ENCODE measurements at places on chromosomes 2 and 18.

DNA sequence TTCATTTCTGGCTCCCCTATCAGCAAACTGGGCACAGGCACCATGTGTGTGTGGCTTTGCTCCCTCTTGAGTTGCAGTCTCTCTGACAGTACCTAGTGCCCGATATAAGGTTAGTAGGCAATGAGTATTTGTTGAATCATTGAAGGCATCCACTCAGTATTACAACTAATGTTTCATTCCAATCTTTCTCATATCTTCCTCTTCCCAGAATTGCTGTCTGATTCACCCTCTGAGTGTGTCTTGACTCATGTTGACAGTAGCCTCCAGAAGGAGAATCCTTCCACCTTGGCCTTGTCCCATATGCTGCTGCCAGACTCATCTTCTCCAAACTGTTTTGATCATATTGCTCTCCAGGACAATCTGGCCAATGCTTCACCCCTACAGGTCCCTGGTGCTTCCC, 202.5 kb downstream of the LRRTM1 start:
- DNase-seq: no peak

DNA sequence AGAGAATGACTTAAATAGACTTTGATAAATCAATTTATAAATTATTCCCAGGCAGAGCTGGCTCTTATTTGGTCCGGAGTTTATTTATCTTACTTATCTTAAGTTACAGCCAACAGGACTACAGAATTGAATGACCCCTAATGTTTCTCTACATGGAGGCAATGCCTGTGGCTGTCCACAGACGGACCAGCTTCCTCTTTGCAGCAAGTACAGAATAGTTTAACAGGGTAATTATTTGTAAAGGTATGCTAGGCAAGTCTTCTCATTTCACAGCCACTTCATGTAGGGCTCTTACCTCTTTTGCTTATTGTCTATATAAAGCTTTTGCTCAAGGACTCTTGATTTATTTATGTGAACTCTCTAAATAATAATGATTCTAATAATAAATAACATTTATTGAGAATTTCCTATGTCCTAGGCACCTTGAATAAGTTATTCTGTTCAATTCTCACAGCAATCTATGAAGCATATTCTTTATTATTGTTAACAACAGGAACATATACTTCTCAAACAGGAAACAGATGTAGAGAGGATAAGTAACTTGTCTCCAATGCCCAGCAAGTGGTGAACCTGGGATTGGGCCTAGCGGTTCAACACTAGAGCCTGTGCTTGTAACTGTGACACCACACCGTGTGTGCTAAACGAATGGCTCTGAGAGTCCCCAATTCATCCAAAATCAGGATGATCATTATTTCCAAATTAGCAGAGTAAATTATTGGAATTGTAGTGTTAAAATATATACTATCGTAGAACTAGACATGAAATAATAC, 58.8 kb upstream of the NXPH2 start:
- no peak for DNase-seq

- no peak for DNase-seq
Measured at GRCh38 chr2:16135913-16136310, 195.6 kb downstream of the MYCN start.

DNA sequence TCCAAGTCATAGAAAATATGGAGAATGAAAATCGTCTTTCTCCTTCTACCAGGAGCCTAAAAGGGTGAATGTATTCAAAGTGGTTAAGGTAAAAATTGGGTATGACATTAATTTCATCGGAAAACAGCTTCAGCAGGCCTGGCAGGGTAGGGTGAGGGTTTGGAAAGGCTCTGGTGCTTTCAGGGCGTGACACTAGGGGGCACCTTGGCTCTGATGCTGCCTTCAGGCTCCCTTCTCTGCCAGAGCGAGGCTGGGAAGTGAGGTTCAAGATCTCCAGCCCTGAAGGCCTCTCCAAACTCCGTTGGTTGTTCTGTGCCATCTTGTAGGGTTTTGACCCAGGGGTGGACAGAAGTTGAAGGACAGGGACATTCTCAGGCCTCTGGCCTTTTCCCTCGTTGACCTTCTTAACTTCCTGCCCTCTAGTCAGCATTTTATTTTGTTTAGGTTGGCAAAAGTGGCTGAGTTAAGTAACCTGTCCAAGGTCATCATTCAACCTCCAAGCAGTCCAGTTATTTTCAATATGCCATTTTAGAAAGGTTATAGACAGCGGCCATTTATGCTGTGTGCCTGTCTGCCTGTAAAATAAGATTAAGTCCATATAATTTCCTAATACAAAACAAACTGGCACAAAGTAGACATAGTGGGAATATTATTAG, 40.3 kb downstream of the EML6 start:
- no peak for DNase-seq

- DNase-seq: no peak
Measured at GRCh38 chr2:195721042-195721441, 64.0 kb downstream of the SLC39A10 start.

DNA sequence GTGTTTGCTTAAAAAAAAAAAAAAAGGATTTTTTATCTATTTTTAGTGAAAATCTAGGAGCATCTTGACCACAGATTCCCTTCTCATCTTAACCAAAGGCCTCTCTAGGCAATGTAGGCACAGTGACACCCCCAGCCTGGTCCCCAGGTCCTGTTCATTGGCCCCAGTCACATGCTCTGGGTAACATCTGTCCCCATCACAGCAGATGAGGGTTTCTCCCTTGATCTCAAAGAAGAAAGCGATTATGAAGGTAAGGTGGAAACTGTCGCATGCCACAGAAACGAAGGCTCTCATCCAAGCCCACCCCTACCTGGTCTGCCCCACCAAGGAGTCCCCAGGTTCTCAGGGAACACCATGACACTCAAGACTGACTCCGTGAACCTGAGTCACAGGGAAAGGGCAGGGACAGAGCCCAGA, 4.7 kb downstream of the HS6ST1 start:
- no peak for DNase-seq

DNA sequence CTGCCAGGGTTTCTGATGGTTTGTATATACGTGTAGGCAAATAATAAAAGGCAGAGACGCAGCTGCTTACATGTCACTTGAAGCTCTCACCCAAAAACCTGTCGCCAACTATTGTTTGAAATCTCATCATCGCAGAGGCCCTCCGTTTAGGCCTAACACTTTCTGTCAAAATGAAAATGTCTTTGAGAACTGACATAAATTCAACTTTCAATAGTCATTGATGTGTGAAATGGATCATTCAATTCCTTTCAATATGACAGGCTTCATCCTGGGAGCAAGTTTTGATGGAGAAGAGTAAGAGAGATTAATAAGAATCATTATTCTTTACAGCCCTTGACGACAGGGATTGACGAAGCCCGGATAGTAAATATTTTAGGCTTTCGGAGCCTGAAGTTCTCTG, 2.7 kb downstream of the ACTG2 start:
- no peak for DNase-seq

DNA sequence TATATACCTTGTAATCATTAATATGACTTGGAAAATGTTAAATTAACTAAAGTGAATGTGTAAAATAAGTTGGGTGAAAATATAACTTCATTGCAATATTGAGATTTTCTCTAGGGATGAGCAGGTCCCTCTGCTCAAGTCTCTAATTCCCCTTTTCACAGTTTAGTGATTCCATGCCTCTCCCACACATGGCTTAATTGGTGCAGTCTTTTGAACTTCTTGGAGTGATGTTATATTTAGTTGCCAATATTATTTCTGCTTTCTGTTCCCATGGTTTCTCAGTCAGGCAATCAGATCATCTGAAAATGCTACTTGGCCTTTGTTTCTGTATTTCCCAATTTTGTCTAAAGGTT, 233.7 kb upstream of the SPOPL start:
- no peak for DNase-seq

DNA sequence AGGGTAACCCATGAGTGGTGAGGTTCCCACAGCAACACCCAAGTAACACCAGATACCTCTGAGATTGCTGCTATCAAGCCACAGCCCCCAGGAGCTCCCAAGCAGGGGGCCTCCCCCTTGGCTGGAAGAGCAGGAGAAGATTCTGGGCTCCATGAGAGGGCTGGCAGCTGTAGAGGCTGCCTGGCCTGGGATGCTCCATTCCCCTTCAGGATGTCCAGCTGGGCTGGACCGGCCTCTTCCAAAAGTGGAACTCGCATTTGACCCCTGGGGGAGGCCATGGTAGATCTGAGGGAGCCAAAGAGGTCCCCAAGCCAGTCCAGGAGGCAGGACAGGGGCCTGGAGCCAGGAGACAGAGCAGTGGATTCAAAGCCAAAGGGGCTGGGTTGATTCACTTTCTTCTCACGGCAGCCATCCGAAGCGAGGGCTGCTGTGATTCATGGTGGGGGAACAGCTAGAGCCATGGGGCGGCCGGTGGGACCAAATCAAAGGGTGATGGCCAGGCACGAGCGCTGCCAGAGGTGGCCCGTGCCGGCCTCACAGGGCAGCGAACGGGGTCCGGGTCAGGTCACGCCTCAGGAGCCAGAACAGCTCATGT, 95.3 kb upstream of the ID2 start:
- DNase-seq: no peak

GRCh38 chr18:38494065-38494464, 928.5 kb upstream of the CELF4 start:
- DNase-seq: no peak

All from eye (tissue), 1 donor.